Stimulated activated CD4-positive, alpha-beta T cell treated with anti-CD3 and anti-CD28 coated beads, TNF-alpha, amount 100 ng/mL, for 1 hour (primary cell): ENCODE measurements at places on chromosomes 5 and 9.

DNA sequence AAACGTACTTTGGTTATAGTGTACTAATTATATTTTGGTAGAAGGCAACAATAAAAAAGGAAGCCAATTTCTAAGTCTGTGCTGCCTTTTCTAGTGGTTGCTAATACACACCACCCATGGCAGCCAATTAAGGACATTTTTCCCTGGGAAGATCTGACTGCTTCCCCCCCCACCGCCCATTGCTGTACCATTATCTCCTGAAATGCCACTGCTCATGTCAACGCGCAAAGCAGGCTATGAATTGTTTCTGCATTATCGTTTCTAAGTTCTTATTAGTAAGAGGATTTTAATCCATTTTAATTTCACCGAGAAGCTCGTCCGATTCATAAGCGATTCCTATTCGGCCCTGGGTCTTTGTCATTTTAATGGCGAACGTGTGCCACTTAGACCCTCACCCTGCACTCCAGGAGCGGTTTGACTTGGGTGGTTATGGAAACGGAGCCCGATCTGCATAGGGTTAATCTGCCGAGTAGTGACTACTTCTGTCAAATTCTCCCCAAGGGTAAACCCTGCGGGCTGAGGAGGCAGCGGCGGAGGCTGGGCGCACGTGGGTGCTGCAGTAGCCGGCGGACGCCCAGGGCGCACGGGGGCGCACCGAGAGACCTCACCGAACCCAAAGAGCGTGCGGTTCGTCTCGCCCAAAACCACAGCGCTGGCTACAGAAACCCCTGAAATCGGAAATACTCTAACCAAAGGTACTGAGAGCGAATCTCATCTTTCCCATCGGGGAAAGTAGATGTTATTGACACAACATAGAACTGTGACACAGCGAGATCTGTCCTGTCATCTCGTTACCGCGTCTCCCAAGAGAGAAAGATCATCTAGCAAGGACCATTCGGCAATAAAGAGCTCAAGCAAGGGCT lies 55.8 kb upstream of the SHC3 start:
- DNase-seq = peak; percentile 2

- no peak for DNase-seq
Measured at GRCh38 chr9:84793251-84793650, 123.7 kb downstream of the NTRK2 start.

- no peak for DNase-seq
Measured at GRCh38 chr5:51095486-51095885, 287.8 kb upstream of the ISL1 start.

DNA sequence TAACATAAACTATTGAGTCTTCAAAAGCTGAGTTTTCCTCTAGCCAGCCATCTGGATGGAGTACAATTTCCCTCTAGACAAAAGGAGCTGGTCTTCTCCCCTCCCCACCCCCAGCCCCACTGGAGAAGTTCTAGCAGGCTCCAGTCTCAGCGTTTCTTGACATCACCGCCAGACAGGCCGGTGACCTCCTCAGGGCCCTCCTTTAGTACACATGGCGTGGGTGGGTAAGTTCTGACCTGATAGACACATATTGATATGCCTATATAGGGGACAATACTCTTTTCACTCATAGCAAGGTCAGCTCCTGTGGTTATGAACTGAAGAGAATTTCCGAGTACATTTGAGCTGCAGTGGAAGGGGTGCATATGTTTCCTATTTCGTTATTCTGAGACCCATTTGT lies 27.2 kb downstream of the DNAI1 start:
- no peak for DNase-seq

DNA sequence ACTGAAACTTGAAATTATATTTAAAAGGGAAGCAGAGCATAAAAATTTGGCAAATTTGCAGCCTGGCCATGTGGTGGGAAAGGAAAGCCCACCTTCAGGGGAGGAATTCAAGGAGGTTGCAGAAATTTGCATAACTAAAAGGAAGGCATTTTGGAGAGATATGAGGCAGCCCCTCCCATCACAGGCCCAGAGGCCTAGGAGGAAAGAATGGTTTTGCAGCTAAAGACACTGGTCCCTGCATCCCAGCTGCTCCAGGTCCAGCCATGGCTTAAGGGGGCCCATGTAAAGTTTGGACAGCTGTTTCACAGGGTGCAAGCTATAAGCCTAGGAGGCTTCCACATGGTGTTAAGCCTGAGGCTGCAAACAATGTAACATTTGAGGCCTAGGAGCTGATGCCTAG lies 212.5 kb downstream of the NNT start:
- DNase-seq = no peak

GRCh38 chr9:3809724-3810123 lies 283.9 kb upstream of the RFX3 start:
- DNase-seq = no peak

DNA sequence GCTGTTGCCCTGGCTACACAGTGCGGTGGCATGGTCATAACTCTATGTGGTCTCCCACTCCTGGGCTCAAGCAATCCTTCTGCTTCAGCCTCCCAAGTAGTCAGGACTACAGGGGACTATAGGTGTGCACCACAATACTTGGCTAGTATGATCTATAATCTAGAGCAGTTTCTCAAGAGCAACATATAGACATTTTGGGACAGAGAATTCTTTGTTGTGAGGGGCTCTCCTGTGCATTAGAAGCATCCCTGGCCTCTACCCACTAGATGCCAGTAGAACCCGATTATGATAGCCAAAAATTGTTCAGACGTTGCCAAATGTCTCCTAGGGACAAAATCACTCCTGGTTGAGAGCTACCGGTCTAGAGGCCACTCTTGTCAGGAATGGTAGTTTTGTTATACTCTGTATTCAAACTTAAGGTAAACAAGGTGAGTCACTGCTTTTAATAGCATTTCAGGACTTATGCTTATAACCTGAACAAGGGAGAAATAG lies 7.2 kb downstream of the ANKHD1 start:
- no peak for DNase-seq

DNA sequence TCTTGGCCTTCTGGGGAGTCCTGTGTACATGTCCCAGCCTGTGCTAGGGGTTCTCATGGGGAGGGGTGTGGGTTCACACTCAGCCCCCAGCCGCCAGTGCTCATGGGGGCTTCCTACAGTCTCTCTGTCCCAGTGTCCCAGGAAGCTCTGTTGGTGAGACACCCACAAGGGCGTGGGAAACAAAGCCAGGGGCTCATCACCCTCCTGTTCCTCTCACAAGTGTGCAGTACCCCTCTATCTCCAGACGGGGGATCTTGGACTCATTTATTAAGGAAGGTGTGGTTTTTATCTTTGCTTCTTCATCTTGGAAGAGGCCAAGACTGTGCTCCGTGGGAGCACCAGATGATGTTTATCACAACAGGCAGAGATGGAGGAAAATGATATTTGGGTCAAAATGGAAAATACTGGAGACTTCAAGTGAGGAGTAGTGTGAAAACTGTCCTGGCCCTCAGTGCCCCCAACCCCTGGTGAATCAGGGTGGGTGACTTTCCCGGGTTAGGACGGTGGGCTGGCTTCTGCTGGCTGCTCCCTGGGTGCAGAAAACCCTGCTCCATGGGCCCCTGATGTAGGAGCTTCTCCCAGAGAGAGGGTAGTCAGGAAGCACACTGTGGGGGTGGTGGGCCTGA lies 15.2 kb downstream of the TMEM171 start:
- no peak for DNase-seq

DNA sequence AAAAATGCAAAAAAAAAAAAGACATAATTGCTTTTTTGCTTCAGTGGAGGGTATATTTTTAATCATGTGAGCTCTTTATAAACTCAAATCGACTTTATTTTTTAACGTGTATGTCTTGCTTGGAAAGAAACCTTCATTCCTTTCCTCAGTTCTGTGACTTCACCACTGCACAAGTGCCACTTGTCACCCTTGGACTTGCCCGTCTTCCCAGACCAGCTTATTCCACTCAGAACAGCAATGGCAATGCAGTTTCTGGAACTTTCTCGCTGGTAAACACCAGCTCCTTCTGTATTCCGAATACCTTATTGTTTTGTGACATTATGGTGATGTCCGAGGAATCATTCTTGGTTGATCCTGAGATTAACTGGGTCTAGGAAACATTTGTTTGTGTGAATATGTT lies 440.5 kb upstream of the ADAMTS16 start:
- no peak for DNase-seq

GRCh38 chr9:134493461-134494272 lies 147.9 kb upstream of the COL5A1 start:
- DNase-seq = no peak

- DNase-seq = no peak
Measured at GRCh38 chr5:176836811-176837706, 26.7 kb downstream of the UNC5A start.
